ENCODE measurements at places on chromosomes 5 and 9.

GRCh38 chr9:99025616-99026270, 79.2 kb upstream of the TGFBR1 start:
- DNase-seq: no peak

DNA sequence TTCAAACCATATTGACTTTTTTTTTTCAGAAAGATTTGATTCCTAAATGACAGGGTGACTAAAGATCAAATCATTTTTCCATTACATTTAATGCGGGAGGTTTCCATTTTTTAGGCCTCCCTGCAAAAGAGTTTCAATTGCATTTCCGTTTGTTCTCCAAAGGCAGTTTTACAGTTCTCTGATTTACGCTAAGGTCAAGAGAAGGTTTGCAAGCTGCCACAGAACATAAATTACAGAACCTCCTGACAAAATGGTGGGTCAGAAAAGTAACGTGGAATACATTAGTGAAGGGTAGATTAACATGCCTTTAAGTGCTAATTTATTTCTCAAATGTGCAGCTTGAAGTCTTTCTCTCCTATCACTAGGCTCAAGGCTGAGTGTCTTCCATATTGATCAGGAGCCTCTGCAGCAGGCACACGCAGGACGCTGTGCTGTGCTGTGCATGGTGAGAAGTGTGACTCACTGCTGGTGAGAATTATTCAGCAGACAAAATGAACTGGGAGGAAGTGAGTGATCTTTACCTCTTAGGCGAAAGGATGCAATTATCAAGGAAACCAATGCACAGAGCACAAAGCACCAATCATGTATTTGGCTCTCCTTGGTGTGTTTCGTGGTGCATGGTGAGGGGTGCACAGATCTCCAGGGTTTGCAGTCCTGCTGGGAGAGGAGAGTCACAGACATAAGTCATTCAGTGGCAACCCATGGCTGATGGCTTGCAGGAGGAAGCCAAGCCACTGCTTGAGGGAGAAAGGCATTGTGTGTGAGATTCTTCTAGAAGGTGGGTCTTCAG, 136.3 kb downstream of the TENT4A start:
- peak; percentile 26 for DNase-seq

GRCh38 chr9:133823189-133824105, 85.3 kb upstream of the SARDH start:
- DNase-seq: no peak

GRCh38 chr5:117893211-117893610, 1095.1 kb downstream of the DTWD2 start:
- no peak for DNase-seq

- DNase-seq: no peak
These were observed 28.3 kb downstream of the TCF7 start for GRCh38 chr5:134142806-134143205.

DNA sequence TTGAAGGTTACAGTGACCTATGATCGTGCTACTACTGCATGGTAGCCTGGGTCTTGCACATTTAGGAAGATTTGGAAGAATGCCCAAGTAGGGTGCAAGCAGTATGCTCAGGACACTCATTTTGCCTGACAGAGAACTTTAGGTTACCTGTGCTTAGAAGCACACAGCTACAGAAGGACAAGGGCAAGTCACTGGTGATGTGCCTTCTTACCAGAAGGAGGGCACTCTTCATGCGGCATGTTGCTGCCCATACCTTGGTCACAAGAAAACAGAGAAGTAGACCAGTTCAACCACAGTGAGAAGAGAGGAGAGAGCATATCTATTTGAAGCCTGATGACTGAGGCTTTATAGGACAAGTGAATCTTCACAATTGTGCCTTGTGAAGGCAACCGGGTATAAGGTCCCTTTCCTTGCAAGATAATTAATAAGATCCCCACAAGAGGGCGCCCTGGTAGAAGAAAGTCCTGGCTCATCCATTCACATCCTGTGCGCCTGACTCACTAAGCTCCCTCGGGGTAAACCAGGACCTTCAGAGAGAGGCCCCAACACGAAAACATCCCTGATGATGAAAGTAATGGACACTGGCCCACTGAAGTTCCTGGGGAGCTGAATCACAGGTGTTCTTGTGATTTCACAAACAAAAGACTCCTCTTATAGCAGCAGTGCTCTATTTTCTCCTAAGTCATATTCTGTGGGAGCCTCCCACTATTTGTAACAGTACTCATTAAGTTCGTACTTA, 38.1 kb upstream of the STARD4 start:
- DNase-seq: peak; percentile 80

- DNase-seq: no peak
These were observed 451.6 kb upstream of the CD180 start for GRCh38 chr5:67648201-67648671.

GRCh38 chr9:87324613-87325194, 173.0 kb upstream of the DAPK1 start:
- no peak for DNase-seq

DNA sequence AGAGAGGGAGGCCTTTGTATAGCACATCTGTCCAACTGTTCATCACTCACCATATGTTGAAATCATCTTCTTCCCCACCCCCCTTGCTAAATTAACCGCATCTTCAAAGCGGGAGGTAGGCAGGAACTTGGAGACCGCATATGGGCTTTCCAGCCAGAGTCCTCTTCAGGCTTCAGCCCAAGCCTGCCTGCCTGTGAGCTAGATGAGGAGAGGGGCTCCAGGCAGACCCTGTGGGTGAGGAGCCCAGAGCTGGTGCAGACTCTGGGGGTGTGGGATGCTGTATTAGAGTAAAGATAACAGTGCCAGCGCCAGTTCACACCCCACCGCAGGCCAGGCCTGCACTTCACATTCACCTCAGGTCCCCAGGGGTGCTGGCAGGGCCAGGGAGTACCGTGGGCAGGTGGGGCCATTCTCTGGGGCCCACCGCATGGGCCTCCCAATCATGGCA, 16.2 kb downstream of the PRRC2B start:
- DNase-seq: peak; percentile 50

- DNase-seq: no peak
These were observed 20.2 kb upstream of the RPL26L1 start for GRCh38 chr5:172939071-172939470.

DNA sequence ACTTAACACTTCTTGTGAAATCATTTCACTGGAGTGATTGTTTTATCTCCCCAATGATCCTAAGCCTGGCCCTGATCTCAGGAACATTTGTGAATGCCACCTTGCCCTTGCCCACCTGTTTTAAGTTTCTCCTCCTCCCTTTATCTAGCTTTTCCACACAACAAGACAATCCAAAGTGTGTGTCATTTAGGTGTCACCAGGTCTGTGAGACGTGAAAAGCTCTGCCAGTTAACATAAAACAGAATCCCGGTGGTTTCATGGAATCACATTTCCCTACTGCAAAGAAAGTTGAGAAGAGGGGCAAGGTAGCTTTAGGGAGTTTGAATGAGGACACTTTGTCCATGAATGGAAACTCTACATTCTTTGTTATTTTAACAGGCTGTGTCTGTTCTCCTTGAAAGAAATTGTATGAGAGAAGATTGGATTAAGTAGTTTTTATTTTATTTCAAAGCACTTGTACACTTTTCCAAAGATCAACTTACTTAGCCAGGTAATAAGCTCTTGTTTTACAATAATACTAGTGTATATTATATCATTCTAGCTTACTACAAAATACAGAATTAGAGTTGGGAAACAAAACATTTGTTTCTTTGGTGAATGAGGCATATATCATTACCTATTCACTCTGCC, 239.0 kb downstream of the ISL1 start:
- no peak for DNase-seq

DNA sequence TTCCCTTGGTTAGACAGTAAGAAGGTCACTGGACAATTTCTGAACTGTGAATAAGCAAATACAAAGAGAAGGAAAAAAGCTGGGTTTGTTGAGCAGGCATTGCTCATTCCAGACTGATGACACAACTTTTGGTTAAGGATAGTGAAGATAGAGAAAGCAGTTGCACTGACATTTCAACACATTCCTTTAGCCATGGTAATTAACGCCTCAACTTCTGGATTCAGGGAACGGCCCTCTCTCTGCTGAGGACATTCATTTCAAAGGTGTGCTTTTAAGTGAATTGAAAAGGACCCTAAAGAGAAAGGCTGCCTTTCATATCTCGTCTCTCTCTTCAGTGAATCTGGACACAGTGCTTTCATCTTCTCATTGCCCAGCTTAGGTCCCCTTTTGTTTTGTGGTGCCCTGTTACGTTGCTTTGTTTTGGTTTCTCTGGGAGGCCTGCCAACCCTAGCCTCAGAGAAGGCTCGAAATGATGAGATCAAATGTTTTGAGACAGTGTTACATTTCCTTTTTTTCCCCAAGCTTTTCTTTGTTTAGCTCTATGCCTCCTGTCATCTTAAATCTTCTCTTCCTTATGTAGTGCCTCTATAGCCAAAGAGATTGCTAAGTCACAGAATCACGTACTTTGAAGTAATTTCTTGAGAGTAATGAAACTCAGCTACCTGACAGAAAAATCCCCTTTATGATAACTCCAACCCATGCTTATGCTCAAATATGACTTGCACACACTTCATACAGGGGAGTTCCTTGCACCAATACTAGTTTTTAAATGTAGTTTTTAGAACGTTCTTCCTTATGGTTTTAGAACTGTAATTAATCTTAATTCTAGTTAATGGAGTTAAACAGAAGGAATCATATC, 94.4 kb upstream of the IFNE start:
- DNase-seq: peak; percentile 52

Measured in activated T-cell treated with anti-CD3 and anti-CD28 coated beads, Interleukin-2, amount 50 U/mL, for 48 hours (primary cell).